ENCODE measurements at places on chromosomes 13 and 19.

DNA sequence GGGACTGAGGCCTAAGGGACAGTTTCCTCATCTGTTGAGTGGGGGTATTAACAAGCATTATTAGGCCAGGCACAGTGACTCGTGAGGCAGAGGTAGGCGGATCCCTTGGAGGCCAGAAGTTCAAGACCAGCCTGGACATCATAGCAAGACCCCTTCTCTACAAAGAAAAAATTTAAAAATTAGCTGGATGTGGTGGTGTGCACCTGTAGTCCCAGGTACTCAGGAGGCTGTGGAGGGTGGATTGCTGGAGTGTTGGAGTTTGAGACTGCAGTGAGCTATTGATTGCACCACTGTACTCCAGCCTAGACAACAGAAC is 11.3 kb upstream of the FOSB start:
- DNase-seq = no peak

- no peak for DNase-seq
These were observed 233.1 kb downstream of the POSTN start for GRCh38 chr13:37365496-37365895.

DNA sequence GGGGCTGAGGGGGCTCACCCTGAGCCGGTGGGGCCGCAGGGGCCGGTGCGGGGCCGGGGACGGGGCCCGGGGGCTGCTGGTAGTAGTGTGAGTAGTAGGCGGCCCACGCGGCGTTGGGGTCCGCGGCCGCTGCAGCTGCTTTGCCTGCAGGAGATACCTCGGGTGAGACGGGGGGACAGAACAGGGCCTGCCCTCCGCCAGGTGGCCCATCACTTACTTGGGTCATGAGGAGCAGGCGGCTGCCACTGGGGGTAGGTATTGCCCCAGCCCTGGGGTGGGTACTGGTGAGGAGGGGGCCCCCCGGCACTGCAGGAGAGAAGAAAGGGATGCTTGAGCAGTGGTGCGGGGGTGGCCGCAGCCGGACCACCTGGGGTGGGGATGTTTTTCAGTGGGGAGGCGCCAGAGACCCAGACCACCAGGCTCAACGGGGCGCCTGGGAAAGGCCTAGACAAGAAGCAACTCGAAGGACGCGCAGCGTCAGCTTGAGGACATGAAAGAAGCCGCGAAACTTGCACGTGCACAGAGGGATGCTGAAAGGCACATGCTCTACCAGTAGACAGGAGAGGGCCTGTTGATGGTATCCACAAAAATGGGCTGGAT is 8.9 kb downstream of the KHSRP start:
- no peak for DNase-seq

GRCh38 chr13:79767126-79767525 is 286.2 kb downstream of the NDFIP2 start:
- DNase-seq = no peak

DNA sequence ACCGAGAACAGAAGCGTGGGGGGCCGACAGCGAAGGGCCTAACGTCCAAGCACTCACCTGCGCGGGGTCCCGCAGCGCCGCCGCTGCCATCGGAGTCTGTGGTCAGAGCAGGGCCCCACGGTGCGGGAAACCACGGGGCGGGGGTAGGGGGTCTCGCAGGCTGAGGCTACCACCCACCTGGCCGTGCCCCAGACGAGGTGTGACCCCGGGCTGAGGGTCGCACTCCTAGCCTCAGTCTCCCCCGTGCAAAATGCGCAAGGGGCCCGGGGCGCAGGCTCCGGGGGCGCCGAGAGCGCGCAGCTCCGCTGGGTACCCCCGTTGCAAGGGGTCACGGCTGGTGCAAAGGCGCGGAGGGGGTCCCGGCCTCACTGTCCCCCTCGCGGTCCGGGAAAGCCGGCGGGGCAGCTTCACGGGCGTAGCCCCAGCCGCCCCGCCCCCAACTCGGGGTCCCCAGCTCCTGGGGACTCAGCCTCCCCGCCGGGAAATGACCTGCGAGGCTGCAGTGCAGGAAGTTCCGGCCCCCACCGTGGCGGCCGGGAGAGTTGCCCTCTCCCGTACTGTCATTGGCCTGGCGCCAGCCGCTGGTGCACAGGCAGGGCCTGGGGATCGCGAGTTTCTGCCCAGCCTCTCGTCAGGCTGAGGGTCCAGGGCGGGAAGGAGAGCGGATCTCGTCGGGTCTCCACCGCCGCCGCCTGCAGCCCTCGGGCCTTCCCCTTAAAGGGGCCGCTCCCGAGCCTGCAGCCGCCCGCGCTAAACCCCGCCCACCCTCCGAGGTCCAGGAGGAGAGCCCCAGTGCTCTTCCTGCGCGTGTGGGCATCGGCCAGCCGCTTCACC is at the start of gene ZNF792:
Gene ZNF792, minus strand, starts transcription at position 657 of the 834 bp plus-strand sequence. Its CDS starts 567 bp downstream, at position 90.
- no peak for DNase-seq

- DNase-seq = no peak
These were observed 1872.9 kb upstream of the PCDH20 start for GRCh38 chr13:63288576-63288975.

- DNase-seq = no peak
These were observed 64.6 kb downstream of the CCNE1 start for GRCh38 chr19:29876414-29876813.

GRCh38 chr13:111248822-111249221 is 71.6 kb upstream of the TEX29 start:
- DNase-seq = no peak

- DNase-seq = no peak
These were observed 16.9 kb downstream of the CERS1 start for GRCh38 chr19:18878858-18879578.

DNA sequence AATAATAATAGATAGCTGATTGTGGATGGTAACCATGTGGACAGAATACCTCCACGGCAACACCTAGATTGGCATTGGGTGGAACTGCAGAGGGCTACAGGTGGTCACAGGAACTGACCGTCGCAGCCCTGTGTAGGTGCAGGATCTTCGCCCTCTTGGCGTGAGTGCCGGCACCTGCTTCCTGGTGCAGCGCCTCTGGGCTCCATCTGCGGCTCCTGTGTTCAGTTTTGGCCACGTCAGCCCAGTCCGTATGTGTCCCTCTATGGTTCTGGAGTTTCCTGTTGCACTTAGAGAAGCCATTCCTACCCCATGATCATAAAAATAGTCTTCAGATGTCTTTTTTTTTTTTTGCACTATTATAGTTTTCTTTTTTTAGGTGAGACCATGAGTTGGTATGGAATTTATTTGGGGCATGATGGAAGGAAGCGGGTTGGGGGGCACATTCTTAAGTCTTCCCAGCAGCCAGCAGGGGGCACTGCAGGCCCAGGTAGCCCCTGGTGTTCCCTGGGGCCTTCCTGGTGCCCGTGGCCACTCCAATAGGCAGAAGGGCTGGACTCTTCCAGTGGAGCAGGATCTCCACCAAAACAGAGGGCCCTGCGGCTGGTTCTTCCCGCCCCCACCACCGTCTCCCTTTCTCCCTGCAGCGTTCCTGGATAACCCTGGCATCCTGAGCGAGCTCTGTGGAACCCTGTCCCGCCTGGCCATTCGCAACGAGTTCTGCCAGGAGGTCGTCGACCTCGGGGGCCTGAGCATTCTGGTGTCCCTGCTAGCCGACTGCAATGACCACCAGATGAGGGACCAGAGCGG is 10.1 kb upstream of the SLC25A42 start:
- no peak for DNase-seq

DNA sequence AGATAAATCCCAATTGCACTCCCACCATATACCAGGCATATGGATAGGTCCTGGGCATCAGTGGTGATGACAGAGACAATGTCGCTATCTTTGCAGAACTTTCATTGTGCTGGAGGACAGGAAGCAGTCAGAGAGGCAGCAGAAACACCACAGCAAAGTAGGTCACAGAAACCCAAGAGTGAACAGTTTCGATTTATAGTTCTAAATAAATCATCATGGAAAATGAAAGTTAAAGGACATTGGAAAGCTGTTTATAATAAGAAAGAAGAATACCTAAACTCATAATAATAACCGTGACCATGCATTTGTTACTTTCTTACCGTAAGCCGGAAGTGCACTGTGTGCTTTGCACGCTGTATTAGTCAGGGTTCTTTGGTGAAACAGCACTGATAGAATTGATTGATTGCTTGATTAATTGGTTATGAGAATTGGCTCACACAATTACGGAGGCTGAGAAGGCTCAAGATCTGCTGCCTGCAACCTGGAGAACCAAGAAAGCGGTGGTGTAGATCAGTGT is 38.9 kb downstream of the ALOX5AP start:
- DNase-seq = no peak

- DNase-seq = no peak
These were observed 158.1 kb downstream of the ZIC5 start for GRCh38 chr13:99813336-99814095.

GRCh38 chr13:36745436-36745835 is 71.6 kb downstream of the SERTM1 start:
- no peak for DNase-seq

GRCh38 chr19:40210889-40211288 is 7.3 kb downstream of the TTC9B start:
- DNase-seq = no peak

DNA sequence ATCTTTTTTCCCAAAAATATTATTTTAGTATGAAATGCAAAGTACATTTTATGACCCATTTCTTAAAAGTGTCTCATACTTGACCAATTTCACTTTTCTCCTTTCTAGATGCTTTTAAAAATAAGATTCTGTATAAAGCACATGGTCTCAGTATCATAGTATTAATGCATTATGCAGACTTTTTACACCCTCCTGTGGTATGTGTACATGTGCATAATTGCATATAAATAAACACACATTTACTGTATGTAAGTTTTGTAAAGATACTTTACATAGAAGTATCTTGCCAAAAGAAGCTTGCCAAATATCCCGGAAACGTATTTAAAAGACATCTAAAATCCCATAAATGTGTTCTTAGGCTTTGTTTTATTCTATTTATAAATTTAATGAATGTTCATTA is 85.1 kb upstream of the MAB21L1 start:
- no peak for DNase-seq

GRCh38 chr19:48745208-48745995 is 1.3 kb downstream of the IZUMO1 start:
- no peak for DNase-seq

DNA sequence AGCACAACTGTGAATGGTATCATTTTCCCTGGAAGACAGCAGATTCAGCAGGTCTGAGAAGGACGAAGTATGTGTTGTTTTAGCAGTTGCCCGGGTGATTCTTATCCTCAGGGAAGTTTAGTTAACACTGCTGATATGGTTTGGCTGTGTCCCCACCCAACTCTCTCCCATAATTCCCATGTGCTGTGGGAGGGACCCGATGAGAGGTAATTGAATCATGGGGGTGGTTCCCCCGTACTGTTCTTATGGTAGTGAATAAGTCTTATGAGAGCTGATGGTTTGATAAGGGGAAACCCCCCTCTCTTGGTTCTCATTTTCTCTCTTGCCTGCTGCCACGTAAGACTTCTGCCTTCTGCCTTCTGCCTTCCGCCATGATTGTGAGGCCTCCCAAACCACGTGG is 81.0 kb upstream of the UBAC2 start:
- no peak for DNase-seq

GRCh38 chr13:25168790-25169189 is 3.3 kb downstream of the AMER2 start:
- no peak for DNase-seq

DNA sequence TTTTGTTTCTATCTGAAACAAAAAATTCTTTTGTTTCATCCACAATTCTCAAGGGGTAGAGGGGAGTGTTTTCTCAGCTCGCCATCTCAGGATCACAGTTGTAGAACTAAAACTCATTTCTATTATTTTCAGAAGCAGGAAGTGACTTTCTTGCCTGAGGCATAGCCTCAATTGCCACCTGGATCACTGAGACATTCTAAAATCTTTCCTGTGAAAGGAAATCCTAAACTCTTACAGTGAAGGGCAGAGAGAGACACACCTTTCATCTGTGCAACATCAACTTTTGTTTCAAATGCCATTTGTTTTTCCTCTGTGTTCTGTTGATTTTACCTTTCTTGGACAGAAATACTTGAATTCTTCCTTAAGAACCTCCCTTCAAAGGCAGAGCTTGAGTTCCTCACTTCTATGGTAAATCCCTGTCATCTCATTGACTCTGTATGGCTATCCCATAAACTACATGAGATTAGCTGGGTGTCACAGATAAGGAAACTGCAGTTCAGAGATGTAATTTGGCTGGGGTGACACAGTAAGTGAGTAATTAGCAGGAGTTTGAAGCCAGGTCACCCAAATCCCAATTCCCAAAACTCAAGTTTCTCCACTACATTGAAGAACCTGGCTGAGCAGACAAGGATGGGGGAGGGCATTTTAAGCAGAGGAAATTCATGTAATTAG is 224.4 kb upstream of the HTR2A start:
- no peak for DNase-seq

DNA sequence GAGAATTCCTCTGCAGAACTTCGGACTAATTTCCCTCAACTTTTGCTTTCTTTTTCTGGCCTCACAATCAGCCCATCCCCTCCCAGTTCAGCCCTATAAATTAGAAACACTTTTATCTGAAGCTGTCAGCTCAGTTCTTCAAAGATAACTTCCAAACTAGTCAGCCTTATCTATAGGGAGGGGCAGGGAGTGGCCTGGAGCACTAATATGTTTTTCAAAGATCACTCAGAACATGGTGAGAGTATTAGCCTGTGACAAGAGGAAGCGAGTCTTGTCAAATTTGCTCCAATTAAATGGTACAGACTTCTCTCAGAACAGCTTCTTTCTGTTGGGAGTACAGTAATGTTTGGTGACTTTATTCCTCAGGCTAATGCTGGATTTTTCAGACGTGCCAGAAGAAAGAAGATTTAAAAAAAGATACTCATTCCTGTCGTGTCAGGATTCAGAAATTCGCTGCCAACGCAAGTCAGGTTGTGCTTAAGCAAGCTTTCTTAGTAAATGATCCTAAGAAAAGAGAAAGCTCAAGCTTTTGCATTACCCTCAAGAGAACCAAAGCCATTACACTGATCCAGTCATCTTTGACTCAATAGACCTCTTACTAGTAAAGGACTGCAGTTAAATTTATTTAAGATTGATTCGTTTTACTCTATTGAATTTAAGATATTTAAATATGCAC is 1033.6 kb downstream of the SLITRK5 start:
- DNase-seq = no peak

- no peak for DNase-seq
These were observed 476.4 kb downstream of the FOXO1 start for GRCh38 chr13:40189898-40190630.

GRCh38 chr13:101554420-101555125 is 102.1 kb downstream of the ITGBL1 start:
- DNase-seq = no peak

DNA sequence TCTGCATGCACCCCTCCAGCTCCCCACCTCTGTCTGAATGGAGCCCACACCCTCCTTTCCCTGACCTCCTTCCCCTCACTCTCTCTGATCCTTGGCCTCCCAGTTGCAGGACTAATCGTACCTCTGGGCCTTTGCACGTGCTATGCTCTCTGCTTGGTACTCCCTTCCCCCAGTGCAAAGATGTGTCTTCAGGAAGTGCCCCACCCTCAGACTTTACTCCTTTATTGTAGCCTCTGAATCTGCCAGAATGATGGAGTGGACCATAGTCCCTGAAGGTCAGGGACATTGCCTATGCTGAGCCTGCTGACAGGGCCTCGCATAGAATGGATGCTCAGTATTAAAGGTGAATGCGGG is 1.3 kb upstream of the JUND start:
- DNase-seq = no peak

GRCh38 chr13:44417876-44418275 is 44.3 kb downstream of the SERP2 start:
- no peak for DNase-seq

Measured in stimulated activated CD8-positive, alpha-beta memory T cell treated with anti-CD3 and anti-CD28 coated beads, Interleukin-4, amount 100 ng/mL, for 1 hour (primary cell).